DND-41 (cell line): ENCODE measurements at places on chromosomes 3 and 15.

GRCh38 chr3:128145279-128145678 is 8.0 kb upstream of the EEFSEC start:
- no peak overlapping the region for H3K27ac ChIP-seq
- H3K36me3 ChIP-seq: peaks cover 6% of the 10 kb centered on the region; the same call in 1 of the 2 replicates

DNA sequence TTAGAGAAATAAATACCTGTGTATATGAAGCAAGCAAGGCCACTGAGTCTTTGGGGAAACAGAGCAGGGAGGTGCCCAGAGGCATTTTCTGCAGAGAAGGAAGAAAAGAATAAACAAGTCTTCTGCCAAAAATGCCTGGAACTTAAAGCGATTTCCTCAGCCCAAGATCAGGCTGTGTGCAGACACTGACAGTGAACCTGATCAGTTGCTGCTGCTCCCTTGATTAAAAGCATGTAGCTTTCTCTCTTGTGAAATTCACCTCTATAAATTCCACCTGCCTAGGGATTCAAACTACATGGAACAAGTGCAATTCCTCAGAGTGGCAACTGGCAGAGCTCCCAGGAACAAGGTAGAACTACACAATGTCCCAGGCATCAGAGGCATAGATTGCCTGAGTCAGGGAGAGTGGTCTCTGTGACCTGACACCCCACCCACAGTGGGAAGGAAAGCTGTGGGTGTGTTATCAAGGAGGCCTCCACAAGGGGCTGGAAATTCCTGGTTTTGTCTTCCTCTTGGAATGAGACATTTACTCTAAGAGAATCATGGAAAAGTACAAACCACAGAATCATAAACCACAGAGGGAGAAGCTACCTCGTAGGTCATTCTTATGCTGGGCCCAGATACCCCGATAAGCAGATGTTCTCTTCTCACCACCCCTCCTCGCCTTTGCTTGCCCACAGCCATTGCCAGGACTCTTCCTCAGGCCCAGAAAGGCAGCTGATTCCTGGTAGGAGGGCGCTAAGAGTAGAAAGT is 1.8 kb upstream of the ZBTB38 start:
- no peaks in the 10 kb centered on the region for H3K36me3 ChIP-seq
- H3K27me3 ChIP-seq: no peaks in the 10 kb centered on the region
- no peak overlapping the region for H3K27ac ChIP-seq

DNA sequence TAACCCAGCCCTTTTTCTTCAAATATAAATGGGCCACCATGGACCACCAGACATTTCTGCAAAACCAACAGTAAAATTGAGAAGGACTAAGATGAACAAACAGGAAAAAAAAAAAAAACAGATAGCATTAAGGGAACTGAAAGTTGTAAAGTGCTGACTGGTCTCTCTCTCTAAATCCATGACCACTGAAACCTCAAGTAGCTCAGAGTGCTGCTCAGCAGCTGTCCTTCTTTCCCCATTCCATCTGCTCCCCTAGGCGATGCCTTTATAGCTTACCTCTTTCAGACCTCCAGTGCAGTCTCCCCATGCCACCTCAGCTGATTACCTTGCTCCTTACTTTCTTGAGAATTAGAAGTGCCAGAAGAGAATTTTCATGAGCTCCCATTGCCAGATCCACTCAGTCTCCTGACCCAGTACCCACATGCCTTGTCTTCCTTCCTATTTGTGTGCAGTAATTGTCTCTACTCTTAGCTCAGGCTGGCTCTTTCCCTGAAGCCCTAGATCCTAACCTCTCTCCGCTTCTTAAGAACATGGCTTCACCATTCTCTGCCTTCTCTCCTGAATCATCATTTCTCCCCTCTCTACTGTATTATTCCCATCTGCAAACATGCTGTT is 23.9 kb upstream of the XIRP1 start:
- no peaks in the 10 kb centered on the region for H3K4me1 ChIP-seq
- H3K27me3 ChIP-seq: peaks cover 15% of the 10 kb centered on the region
- H3K36me3 ChIP-seq: no peaks in the 10 kb centered on the region
- H3K27ac ChIP-seq: no peak overlapping the region
- no peak overlapping the region for H3K4me3 ChIP-seq

DNA sequence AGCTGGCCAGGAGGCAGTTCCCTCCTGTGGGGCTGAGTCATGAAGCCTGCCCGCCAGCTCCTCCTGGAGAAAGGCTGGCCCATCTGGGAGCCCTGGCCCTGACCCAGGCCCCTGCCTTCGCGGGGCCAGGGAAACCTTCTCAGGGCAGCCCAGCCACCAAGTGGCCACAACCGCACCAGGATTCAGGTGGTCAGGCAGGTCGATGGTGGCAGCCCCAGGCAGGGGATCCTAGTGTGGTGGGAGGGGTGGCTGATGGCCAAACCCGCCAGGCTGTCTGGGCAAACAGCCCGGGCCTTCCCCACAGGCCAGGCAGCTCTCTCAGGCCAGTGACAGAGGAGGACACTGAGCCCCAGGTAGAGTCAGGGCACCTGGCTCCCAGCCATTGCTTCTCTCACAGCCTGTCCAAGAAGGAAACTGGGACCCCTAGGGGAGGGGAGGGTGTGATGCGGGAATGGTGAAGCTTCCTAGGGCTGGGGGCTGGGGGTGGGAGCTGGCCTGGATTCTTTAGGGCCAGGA is 1.2 kb downstream of the TWF2 start:
- H3K36me3 ChIP-seq: peaks cover 25% of the 10 kb centered on the region
- peak overlapping the region; percentile 86 for H3K27ac ChIP-seq
- H3K4me3 ChIP-seq: peak overlapping the region; percentile 91; the same call in 1 of the 2 replicates

DNA sequence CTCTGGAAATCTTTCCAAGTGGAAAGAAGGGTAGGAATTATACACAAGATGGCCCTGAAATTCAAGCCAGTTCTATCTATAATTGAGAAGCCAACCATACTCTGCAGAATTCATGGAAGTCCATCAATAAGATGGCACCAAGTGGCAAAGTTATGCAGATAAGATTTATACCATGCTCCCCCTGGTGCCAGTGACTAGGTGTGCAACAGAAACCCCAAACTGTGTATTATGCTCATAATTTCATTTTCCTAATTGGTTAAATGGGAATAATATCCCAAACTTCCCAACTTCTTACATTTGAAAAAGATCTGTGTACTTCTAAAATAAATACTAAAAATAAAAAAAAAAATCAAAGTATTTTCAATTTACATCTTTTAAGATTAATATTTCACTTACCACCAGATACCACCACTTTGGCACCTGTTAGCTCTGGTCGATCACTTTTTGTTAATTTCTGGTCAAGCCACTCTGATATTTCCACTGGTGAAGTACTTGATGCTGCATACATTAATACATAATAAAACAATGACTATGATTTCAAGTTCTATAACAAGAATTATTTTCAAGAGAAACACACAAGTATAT is 25.9 kb downstream of the ETFA start:
- no peaks in the 10 kb centered on the region for H3K27me3 ChIP-seq
- no peak for DNase-seq
- H3K36me3 ChIP-seq: peaks cover 45% of the 10 kb centered on the region
- H3K4me1 ChIP-seq: peaks cover 16% of the 10 kb centered on the region

- H3K4me1 ChIP-seq: peaks cover 34% of the 10 kb centered on the region
- H3K4me3 ChIP-seq: no peak overlapping the region
- peak overlapping the region; percentile 89 for H3K27ac ChIP-seq
- DNase-seq: peak; percentile 70
Measured at GRCh38 chr15:73959012-73959581, 32.8 kb downstream of the LOXL1 start.

- H3K27me3 ChIP-seq: no peaks in the 10 kb centered on the region
- DNase-seq: no peak
- no peak overlapping the region for H3K27ac ChIP-seq
- no peaks in the 10 kb centered on the region for H3K4me1 ChIP-seq
- H3K36me3 ChIP-seq: no peaks in the 10 kb centered on the region
Measured at GRCh38 chr3:98398513-98398912, 8.0 kb downstream of the OR5K3 start.

DNA sequence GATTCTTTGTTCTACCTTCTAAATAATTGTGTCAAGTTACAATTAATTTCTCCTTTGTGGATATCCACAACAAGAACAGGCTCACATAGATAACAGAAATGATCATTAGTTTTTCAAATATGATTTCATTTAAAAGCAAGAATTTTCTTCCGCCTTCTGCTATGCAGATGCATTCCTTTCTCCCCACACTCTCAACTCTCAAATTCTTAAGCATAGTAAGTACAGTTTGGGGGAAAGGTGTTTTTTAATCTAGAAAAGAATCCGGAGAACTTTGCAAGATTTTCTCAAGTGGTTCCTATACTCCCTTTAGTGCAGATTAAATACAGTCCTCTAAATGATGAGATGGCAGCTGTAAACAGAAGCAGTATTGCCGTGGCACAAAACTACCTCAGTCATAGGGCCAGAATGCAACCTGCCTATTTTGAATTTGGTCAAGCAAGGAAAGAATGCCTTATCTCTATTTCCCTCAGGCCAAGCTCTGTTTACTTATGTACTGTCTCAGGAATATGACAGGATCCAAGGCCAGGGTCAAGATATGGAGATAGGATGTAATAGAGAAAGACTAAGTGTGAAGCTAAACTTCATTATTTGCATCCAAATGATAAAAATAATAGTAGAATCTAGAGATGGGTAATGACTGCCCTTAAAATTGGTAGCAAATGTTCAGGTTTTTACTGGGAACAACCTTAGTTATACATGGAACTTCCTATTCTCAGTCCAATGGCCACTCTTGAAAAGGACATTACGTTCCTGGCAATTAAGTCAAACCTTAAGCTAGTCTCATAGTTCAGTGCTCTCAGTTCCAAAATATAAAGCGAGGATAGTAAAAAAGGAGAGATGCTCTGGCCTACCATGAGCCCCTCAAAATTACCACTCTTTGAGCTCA is 77.3 kb upstream of the PHLDB2 start:
- no peaks in the 10 kb centered on the region for H3K4me1 ChIP-seq
- no peak for DNase-seq
- H3K27ac ChIP-seq: no peak overlapping the region
- H3K36me3 ChIP-seq: no peaks in the 10 kb centered on the region
- no peaks in the 10 kb centered on the region for H3K27me3 ChIP-seq
- H3K4me3 ChIP-seq: no peak overlapping the region

GRCh38 chr3:68996356-68996995 is 17.0 kb downstream of the EOGT start:
- no peaks in the 10 kb centered on the region for H3K27me3 ChIP-seq
- H3K4me1 ChIP-seq: no peaks in the 10 kb centered on the region
- no peaks in the 10 kb centered on the region for H3K36me3 ChIP-seq
- H3K27ac ChIP-seq: no peak overlapping the region
- H3K4me3 ChIP-seq: no peak overlapping the region

DNA sequence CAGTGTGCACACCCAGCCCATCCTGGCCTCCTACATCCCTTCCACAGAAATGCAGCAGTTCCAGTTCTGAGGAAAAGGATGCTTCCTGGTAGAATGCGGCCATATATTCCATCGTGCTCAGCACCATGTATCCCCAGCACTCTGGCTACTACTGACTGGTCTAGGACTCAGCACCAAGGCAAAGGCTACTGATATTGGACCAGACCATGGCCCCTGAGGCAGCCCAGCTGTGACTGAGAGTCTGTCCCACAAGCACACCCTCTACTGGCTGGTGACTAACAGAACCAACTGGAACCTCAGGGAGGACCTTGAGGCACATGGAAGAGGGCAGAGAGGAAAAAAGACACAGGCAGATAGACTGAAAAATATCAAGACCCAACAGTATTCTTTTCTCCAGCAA is 30.0 kb downstream of the TARS3 start:
- 0 out of 2 replicates have a peak, but pooled peaks cover 3% of the 10 kb centered on the region for H3K36me3 ChIP-seq
- H3K27me3 ChIP-seq: no peaks in the 10 kb centered on the region
- DNase-seq: no peak
- peaks cover 18% of the 10 kb centered on the region for H3K4me1 ChIP-seq
- H3K4me3 ChIP-seq: no peak overlapping the region
- H3K27ac ChIP-seq: no peak overlapping the region
